ENCODE measurements at places on chromosomes 2 and 18.

GRCh38 chr18:42784632-42785031 is 330.9 kb downstream of the RIT2 start:
- DNase-seq, result no peak

DNA sequence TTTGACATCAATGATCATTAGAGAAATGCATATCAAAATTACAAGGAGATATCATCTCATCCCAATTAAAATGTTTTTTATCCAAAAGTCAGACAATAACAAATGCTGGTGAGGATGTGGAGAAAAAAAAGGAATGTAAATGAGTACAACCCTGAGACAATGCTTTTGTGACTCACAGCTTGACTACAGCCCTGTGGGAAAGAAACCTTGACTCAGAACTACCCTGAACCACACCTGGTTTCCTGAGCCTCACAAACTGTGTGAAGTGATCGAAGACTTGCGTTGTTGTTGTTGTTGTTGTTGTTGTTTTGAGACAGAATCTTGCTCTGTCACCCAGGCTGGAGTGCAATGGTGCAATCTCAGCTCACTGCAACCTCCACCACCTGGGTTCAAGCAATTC is 266.6 kb upstream of the MYT1L start:
- DNase-seq, result no peak

DNA sequence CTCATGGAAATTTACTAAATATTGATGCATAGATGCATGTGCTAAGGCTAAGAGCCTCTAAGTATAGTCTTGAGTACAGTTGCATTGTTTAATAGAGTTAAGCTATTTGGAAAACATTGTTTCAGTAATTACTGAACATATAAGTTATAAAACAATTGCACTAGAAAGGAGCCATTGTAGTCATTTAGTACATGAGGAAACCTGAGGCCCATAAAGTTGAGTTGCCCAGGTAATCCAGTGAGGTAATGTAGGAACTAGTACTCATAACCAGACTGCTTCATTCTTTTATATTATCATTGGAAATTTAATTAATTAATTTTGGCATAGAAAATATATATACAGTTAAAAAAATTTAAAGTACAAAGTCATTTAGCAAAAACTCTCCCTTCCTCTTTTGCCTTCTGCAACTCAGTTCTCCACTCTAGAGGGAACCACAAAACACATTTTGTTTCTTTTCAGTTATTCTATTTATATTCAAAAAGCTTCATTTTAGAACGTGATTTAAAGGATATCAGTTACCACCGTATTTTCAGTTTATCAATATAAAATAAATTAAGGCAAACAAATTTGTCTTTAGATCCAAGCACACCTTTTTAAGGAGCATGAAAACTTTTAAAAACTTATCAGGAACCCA is 27.8 kb upstream of the TBR1 start:
- no peak for DNase-seq

GRCh38 chr2:238097988-238098871 is 1.9 kb upstream of the ESPNL start:
- DNase-seq, result no peak

GRCh38 chr2:230842473-230842872 is 22.3 kb upstream of the ITM2C start:
- DNase-seq, result no peak

GRCh38 chr2:36451512-36451911 is 95.9 kb downstream of the CRIM1 start:
- DNase-seq, result no peak

- no peak for DNase-seq
These were observed 5.1 kb downstream of the SPTBN1 start for GRCh38 chr2:54461261-54461660.

DNA sequence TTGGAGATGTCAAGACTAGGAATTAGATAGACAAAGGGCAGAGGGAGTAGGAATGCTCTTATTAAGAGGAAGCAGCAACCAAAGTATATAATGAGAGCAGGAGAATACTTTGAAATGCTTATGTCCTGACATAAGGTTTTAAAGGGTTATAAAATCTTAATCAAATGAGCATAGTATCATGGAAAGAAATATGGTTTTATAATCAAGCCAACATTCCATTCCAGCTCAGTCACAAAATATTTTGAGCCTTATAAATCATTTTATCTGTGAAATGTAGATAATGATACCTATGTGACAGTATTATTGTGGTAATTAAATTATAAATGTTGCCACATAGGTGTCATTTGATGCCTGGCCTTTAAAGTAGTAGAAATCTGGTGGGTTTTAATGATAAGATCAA is 17.6 kb downstream of the VSNL1 start:
- DNase-seq, result no peak

DNA sequence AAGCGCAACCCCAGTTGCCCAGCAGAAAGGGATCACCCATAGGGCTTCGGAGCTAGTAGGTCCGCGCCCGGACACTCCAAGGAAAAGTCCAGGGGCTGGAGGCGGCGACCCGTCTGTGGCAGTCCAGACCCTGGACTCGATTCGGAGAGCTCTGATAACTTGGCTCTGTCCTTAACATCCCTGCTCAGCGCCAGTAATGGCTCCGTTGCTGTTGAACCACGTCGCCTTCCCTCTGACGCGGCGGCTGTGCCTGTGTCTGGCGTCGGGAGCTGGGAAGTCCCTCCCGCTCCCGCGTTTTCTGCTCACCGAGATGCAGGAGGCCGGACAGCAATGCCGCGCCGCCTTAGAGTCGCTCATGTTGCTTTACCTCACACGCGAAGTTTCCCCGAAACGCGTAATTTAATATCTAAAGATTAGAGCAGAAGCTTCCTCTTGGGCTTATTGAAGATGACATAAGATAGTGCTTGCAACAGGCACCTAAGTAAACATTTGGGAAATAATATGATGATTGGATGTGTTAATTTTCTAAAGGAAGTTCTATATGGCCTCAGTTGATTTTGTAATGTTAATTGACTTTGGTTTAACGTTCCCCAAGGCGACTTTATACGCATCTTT is 1.3 kb upstream of the ZBTB14 start:
- DNase-seq, result peak; percentile 96

- no peak for DNase-seq
These were observed 32.9 kb downstream of the LOXHD1 start for GRCh38 chr18:46624127-46624526.

DNA sequence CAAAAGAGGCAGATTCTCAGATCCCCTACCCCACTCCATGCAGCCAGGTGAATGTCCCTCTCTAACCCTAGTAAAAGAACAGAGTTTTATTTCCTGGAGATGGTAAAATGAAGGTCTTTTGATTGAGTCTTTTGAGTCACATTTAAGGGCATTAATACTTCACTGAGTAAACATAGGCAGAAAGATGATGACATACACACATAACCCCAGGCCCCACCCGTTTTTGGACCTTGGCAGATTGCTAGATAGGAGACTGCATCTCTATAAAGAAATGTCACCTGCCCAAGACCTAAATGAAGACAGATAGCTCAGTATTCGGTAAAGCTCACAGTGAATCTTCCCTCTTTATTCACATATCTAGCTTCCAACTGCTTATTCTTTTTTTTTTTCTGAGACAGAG is 28.3 kb upstream of the PEX13 start:
- no peak for DNase-seq

GRCh38 chr2:84482603-84483002 is 23.5 kb upstream of the SUCLG1 start:
- no peak for DNase-seq

- no peak for DNase-seq
These were observed 59.4 kb upstream of the SH3RF3 start for GRCh38 chr2:109069331-109070194.

All from NCI-H510A (cell line).